ENCODE measurements at places on chromosomes 1 and 21.

- DNase-seq, result no peak
Observed at GRCh38 chr1:145893306-145894055, 7.8 kb upstream of the ANKRD35 start.

- no peak for DNase-seq
Observed at GRCh38 chr1:184210862-184211261, 159.3 kb downstream of the TSEN15 start.

GRCh38 chr21:45592626-45593134 lies 50.4 kb upstream of the SLC19A1 start:
- DNase-seq, result no peak

DNA sequence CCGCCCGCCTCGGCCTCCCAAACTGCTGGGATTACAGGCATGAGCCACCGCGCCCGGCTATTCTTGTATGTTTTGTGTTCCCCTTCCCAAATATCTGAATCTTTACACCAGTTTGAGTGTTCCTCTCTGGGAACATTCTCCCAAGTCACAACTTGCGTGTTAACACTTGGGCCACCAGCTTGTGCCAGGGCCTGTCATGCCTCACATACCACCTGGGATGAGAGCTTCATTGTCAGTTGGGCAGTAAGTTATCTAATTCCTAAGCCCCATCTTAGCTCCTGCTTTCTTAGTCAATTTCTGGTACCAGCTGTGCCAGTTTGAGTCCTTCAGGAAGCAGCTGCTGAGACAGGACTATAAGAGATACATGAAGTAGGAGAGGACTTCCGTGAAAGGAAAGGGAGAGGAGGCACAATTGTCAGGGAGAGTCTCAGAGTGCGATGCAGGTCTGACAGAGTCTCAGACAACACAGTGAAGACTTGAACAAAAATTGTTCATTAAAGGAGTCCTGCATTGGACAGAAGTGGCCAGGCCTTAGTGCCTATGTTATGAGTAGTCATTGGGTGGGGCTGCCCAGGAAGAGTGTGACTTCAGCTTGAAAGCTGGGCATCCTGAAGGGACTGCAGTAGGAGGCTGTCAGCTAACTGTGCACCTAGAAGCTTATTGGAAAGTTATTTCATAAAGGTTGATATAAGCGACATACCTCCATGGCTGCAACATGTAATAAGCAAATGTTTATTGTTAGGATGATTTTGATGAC lies 17.3 kb downstream of the ZFYVE9 start:
- no peak for DNase-seq

- DNase-seq, result no peak
Observed at GRCh38 chr1:54678776-54679643, 36.7 kb upstream of the TTC4 start.

DNA sequence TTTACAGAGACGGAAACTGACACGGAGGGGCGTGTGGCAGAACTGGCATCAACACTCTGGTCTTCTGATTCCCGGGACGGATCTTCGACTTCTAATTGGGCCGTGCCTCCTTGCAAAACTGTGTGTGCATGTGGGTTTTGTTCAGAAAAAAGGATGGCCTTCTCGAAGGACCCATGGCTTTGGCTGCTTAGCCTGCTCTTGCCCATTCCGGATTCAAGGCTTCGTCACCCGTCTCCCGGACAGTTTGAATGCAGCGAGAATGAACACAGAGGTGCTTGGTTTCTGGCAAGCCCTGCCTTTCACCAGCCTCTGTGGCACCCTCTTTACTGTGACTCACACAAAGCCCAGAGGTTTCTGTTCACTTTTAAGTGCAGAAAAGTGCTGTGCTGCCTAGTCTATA lies 120.1 kb downstream of the PRDM2 start:
- DNase-seq, result no peak

GRCh38 chr1:20178634-20179370 lies 7.1 kb upstream of the UBXN10 start:
- DNase-seq, result no peak

GRCh38 chr1:161921990-161922389 lies 101.7 kb downstream of the OLFML2B start:
- DNase-seq, result no peak

DNA sequence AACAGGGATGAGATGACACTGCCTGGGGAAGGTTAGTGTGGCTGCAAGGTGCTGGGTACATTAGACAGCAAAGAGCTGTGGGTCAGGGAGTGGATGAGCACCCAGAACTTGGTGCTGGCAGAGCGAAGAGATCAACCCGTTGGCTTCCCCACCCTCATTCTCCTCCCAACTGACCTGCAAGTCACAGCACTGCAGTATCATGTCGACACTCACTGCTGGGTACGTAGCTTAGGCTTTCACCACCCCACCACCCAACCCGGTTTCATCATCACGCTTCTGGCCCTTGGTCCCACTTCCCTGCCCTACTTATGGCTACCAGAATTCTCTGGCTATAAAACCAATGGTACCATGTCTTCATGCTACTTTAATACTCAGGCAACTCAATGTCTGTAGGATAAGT lies 73.6 kb upstream of the LYST start:
- DNase-seq, result no peak

DNA sequence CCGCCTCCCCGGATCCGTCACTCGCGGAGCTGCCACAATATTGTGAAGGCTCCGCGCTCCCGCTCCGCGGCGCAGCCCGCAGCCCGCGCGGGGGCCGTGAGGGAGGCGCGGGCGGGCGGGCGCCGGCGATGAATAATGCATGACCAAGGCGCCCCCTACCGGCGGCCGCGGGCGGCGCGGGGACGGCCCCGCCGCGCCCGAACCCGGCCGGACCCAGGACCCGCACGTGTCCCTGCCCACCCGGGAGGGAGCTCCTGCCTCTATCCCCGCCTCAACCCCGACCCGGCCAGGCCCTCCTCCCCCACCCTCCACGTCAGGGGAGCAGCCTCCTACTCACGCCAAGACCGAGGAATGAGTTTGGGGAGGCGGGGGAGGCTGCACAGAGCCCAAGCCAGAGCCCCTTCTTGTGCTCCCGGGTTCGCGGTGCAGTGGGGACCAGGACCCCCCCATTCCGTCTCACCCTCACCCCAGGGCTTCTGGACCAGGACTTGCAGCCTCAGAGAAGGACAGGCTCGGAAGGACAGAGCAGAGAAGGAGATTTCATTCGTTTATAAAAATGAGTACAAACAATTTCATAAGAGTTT lies 70.8 kb upstream of the CASZ1 start:
- peak; percentile 43 for DNase-seq

DNA sequence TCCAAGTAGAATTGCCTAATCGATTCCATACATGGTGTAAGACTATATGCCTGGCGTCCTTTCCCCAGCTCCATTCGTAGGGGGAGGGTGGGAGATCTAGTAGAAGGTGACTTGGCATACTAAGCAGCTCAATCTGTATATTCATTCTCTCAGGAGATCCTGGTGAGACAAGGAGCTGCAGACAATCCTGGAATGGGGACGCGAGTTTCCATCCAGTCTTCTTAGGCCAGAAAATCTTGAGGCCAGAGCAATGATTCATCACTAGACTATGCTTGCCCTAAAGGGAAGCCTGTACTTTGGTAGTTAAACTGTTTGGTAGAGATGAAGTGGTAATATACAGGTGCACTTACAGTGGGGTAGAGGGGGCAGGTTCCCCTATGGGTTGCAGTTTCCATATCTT lies 468.7 kb downstream of the ADGRL2 start:
- no peak for DNase-seq

DNA sequence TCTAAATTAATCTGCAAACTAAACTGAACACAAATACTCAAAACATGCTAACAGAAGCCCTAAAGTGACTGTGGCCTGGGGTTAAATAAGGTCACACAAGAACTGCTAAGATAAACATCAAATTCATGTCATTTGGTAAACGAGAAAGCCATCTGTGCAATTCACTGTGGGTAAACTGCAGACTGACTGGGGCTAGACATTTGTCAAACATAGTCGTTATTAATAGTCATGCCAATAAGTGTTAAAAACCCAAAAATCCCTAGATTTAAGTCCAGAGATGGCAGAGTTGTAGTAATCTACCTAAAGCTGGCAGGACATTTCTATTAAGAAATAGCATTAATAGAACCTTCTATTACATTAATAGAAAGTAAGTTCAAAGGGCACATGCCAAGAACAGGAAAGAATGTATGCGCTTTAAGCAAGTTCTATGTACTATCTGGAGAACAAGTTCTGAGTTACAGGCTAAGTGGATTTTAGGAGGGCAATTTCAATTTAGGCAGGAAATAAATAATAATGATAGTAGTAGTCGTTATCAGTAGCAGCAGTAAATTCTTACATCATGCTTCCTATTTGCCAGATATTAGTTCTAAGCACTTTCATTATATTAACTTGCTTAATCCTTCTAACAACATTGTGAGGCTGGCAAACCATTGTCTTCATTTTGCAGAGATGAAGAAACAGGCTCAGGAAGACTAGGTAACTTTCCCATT lies 8.6 kb downstream of the EDEM3 start:
- peak; percentile 5 for DNase-seq

- DNase-seq, result no peak
Observed at GRCh38 chr21:15437883-15438282, 291.9 kb upstream of the USP25 start.

- DNase-seq, result no peak
Observed at GRCh38 chr21:28216976-28217523, 775.6 kb downstream of the LTN1 start.

DNA sequence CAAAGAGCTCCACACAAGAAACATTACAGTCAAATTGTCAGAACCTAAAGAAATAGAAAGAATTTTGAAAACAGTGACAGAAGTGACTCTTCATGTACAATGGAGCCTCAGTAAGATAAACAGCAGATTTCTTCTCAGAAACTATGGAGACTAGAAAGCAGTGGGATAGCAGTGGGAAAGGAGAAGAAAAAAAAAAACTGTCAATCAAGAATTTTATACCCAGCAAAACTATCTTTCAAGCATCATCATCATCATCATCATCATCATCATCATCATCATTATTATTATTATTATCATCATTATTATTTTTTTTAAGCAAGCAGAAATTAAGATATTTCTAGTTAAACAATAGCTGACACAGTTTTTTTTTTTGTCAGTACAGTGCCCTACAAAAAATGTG lies 24.2 kb downstream of the CEP170 start:
- DNase-seq, result no peak

DNA sequence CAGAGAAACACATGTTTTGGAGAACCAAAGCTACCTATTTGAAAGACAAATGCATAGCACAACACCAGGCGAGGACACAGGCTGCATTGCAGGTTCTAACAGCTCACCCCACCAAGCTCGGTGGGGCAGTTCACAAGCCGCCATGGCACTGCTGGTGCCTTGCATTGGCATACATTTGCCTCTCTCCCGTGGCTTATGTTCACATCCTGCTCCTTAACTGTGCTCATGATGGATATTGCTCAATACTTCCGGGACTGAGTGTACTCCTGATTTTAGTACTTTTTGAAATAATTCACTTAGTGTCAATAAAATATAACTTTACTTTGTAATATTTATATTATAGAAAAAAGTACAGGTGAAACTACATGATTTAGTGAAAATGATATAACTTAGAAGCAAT lies 1187.4 kb upstream of the NCAM2 start:
- no peak for DNase-seq

GRCh38 chr1:239212811-239213220 lies 173.6 kb upstream of the CHRM3 start:
- no peak for DNase-seq

- no peak for DNase-seq
Observed at GRCh38 chr1:169860187-169860586, 33.5 kb downstream of the SCYL3 start.

DNA sequence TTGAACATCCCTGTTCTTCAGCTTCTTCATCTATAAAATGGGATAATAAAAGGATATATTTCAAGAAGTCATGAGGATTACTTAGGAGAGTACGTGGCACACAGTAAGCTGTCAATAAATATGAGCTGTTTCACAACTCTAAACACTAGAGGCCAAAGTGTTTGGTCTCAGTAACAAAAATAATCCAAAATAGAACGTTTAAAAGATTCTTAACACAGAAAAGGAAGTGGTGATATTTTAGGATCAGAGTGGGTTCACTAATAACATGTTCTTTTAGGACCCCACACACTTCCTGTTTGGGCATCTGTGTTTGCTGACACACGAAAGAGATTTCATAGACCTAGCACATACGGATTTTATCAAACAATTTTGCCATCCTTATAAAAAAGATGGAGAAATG lies 32.9 kb downstream of the TNFSF18 start:
- DNase-seq, result no peak

GRCh38 chr1:161739865-161740566 lies 9.6 kb upstream of the DUSP12 start:
- DNase-seq, result no peak

DNA sequence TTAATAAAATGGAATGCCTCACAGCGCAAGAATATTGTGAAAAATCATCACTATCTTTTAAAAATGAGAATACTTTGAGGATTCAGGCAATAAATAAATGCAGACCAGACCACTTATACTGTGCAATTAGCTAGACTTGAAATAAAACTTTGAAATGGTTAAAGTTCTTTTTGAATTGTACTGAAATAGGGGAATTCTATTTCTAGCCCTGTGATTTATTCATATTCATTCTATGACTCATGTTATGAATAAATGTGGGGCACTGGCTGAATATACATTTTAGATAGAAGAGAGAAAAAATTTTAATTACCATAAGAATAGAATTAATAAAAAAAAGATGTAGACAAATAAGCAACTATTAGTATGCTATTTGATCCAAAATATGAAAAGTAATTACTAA lies 16.4 kb upstream of the USP25 start:
- DNase-seq, result no peak

GRCh38 chr1:125087691-125088090 lies 3902.9 kb downstream of the SRGAP2C start:
- DNase-seq, result no peak

DNA sequence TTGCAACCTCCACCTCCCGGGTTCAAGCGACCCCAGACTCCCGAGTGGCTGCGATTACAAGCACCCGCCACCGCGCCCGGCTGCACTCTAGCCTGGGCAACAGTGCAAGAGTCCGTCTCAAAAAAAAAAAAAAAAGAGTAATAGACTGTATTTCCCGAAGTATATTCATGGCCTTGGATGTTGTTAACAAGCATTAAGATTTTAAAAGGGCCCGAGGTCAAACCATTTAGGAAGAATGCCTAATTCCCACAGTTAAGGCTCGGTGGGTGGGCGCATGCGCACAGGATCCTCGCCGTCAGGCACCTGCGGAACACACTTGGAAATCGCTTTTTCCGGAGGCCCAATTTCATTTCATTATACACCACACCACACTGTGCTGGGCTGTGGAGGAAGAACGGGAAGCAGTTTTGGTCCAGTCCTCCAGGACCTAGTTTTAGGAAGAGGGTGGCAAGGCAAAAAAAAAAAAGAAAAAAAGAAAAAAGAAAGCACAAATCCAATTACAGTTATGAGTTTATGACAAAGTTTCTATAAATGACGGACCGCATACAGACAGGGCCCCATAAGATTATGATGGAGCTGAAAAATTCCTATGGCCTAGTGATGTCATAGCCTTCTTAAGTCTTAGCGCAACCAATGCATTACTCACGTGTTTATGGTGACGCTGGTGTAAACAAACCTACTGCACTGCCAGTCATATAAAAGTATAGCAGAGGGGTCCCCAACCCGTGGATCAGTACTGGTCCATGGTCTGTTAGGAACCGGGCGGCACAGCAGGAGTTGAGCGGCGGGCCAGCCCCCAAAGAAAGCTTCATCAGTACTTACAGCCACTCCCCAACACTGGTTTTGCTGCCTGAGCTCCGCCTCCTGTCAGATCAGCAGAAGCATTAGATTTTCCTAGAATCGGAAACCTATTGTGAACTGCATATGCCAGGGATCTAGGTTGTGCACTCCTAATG lies 38.2 kb downstream of the H3-3A start:
- peak; percentile 29 for DNase-seq

GRCh38 chr1:48746906-48747305 lies 29.8 kb downstream of the BEND5 start:
- DNase-seq, result no peak

All from CD4-positive, alpha-beta T cell treated with Interleukin-6 at 100 ng/mL for 8 hours (primary cell).